ENCODE measurements at places on chromosomes 16 and 17. TPM values are rescaled to one million over a fixed set of nuclear protein-coding genes. Genes with fewer than 3 reads are reported as not detected.
A peak's percentile ranks its signal among the peaks of the same experiment; 100 is the strongest.

DNA sequence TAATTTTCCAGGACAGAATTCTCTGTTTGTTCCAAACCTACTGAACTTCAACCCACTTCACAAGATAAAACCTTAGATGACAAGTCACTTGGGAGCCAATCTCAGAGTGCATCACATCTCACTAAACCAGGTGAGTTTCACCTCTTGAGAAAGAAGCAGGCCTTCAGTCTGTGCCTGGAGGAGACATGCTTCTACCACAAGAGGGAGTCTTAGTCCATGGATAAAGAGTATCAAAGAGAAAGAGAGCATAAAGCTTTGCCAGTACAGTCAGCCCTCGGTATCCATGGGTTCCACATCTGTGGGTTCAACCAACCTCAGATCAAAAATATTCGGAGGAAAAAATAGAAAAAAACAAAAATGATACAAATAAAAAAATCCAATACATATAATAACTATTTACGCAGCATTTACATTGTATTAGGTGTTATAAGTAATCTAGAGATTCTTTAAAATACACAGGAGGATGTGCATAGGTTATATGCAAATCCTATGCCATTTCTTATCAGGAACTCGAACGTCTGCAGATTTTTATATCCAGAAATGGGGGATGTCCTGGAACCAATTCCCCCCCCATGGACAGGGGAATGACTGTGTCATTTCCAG, 37.7 kb downstream of the DUSP14 start:
- peak; percentile 37 for DNase-seq
- H3K4me3 ChIP-seq: no peak overlapping the region
- H3K27me3 ChIP-seq: no peaks in the 10 kb centered on the region
- no peak overlapping the region for H3K27ac ChIP-seq

DNA sequence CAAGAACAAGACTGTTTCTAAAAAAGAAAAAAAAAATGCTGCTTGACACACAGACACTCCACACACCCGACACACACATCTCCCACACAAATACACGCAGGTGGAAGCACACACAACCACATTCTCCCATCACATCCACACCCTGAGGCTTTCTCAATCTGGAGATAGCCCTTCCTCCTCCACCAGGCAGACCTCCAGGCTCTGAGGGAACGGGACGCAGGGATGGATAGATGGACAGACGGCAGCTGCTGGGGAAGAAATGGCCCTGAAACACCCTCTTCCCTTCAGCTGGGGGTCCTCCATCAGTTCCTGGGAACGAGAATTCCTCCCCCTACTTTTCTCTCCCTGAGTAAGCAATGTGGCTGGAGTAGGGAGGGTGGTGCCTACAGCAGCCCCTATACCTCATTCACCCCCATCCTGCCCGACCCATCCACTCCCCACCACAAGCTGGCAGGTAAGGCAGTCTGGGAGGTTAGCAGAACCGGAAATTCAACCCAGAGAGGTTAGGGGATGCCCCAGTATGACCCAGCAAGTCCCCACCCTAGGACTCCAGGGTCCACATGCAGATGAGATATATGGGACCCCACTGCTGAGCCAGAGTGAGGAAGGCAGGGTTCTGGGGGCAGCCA, 4.1 kb upstream of the LITAFD start:
- DNase-seq: no peak
- H3K27ac ChIP-seq: no peak overlapping the region
- H3K4me1 ChIP-seq: no peaks in the 10 kb centered on the region
- no peak overlapping the region for H3K4me3 ChIP-seq

Gene NLK
- 37.0 TPM for total RNA-seq

GRCh38 chr17:58470356-58470755, 17.9 kb downstream of the HSF5 start:
- no peak for DNase-seq
- no peak overlapping the region for H3K27ac ChIP-seq
- no peak overlapping the region for H3K4me3 ChIP-seq
- H3K27me3 ChIP-seq: no peaks in the 10 kb centered on the region

DNA sequence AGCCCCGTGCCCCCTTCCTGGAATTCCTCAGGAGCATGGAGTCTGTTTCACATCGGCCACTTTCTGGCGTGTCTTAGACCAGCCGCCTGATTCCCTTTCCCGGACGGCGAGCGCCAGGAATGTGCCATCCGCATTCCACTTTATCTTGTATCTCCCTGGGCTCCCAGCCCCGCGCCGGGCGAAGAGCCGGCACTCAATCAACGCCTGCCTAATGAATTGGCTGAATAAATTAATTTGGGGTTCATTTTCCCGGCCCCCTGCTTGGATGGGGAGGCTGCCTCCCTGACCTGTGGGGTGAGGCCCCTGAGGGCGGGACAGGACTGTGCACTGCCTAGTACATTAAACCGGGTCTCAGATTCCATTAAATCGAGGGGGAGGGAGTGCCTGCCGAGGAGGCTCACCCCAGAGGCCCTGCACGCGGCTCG, 282.3 kb upstream of the TNRC6C start:
- no peaks in the 10 kb centered on the region for H3K36me3 ChIP-seq
- H3K4me1 ChIP-seq: no peaks in the 10 kb centered on the region
- H3K27ac ChIP-seq: no peak overlapping the region
- no peaks in the 10 kb centered on the region for H3K27me3 ChIP-seq

Gene MAP1LC3B
- total RNA-seq: 41.9 TPM

DNA sequence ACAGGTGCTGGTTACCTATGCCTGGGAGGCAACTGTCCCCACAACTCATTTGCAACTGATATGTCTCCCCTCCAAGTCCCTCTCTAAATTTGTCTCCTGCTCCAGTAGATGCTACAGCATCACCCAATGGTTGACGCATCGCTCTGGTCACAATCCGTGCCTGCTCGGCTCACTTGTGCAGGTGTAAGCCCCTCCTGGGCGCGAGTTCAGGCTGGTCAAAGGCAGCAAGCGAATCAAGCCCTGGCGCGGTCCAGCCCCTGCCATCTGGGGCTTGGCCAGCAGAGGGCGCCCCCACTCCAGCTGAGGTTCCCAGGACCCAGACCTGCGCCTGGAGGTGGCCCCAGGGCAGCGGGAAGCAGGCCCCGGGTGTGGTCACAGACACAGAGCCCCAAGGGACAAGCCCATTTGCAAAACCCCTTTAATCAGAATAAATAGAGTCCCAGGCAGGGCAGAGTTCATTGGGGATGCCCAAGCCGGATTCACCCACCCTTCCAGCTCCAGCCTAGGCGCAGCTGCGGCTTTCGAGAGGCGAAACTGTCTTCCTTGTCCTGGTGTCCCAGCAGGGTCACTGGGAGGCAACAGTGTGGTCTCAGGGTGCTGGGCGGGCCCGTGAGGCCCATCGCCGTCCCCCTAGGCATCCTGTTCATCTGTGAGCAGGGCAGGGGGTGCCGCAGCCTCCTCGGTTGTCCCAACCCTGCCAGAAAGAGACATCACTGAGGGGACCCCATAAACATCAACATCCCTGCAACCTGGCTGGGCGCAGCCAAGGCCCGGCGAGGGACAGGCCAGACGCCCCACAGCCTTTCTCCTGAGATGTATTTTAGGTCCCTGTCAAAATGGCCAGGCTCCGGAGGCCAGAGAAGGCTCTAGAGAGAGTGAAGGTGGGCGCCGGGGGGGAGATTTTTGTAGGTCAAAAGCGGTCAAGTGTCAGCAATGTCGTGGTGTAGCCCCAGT, 15.8 kb downstream of the TMC6 start:
- H3K27me3 ChIP-seq: no peaks in the 10 kb centered on the region
- H3K27ac ChIP-seq: no peak overlapping the region
- peak; percentile 50 for DNase-seq
- peaks cover 24% of the 10 kb centered on the region for H3K4me1 ChIP-seq
- no peak overlapping the region for H3K4me3 ChIP-seq

- no peaks in the 10 kb centered on the region for H3K36me3 ChIP-seq
- no peak overlapping the region for H3K4me3 ChIP-seq
- no peak for DNase-seq
- no peak overlapping the region for H3K27ac ChIP-seq
- no peaks in the 10 kb centered on the region for H3K27me3 ChIP-seq
Measured at GRCh38 chr17:31834448-31834847, 24.6 kb downstream of the COPRS start.

Gene CALB2
- 2.4 TPM for total RNA-seq

DNA sequence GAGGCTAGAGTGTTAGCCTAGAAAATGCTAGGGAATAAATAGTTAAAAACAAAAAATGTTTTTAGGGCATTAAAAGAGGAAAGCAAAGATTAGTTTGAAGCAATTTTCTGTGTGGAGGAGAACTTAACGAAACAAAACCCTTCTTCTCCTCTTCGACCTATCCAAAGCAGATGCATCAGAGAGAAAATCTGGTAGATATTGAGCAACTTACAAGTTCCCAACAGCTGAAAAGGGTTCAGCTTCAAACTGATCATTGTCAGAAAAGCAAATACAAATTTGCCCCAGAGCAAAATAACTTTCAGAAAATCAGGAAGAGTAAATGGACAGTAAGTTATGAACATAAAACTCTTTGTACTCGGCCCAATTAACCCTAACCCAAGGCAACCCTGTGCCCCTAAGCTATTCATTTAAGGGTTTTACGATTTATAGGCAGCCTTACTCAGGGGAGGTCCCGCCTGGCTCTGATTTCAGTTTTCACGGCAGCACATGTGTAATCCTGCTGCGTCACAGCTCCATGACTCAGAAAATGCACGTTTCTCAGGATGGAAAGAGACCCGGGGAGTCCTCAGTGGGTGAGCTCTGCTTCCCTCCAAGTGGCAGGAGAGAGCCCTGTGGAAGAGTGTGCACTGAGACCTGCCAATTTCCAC, 405.7 kb upstream of the SALL1 start:
- no peak overlapping the region for H3K27ac ChIP-seq
- no peaks in the 10 kb centered on the region for H3K36me3 ChIP-seq
- H3K4me1 ChIP-seq: no peaks in the 10 kb centered on the region
- H3K27me3 ChIP-seq: no peaks in the 10 kb centered on the region

DNA sequence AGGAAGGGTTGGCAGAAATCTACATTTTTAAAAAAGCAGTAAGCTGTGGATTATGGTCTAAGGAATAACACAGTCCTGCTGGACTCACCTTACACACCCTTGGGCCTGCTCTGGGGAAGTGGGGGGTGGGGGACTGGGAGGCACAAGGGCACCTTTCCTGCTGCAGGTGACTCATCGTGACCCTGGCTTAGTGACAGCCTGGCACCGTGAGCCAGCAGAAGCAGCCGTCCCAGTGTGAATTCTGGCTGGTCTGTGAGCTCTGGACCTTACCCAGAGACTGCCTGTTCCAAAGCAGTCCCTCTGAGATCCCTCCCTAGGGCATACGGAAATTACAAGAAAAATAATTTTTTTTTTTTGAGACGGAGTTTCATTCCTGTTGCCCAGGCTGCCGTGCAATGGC, 4.2 kb upstream of the CRK start:
- H3K4me1 ChIP-seq: no peaks in the 10 kb centered on the region
- no peak overlapping the region for H3K4me3 ChIP-seq
- DNase-seq: peak; percentile 73
- H3K27me3 ChIP-seq: no peaks in the 10 kb centered on the region
- peak overlapping the region; percentile 20 for H3K27ac ChIP-seq
- peaks cover under 1% of the 10 kb centered on the region for H3K36me3 ChIP-seq

Gene CPHXL
- not detected for total RNA-seq

Gene KRT33A
- not detected for total RNA-seq

Gene FADS6
- total RNA-seq: not detected

DNA sequence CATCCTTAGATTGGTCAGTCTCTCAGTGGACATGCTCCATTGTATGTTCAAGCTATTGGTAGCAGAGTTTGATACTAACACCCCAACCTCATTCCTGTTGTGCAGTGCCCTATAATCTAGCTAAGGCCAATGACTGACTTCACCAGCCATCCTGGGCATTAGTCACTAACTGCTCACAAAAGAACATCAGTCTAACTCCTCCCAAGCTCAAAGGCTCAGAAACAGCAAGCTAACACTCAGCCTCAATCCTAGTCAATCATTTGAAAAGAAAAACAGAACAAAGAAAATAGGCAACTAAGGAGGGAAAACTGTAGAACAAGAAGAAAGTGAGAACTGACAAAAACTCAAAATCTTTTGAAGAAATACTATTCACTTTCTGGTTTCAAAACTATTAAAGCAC, 199.1 kb upstream of the C17orf78 start:
- no peaks in the 10 kb centered on the region for H3K36me3 ChIP-seq
- no peaks in the 10 kb centered on the region for H3K27me3 ChIP-seq
- H3K27ac ChIP-seq: peak overlapping the region; percentile 54

Gene CCL5
- total RNA-seq: 4.5 TPM

- H3K4me1 ChIP-seq: no peaks in the 10 kb centered on the region
- no peaks in the 10 kb centered on the region for H3K27me3 ChIP-seq
- DNase-seq: no peak
Measured at GRCh38 chr17:13592427-13592826, 9.3 kb downstream of the HS3ST3A1 start.

GRCh38 chr17:2195729-2196128, 107.9 kb downstream of the SMG6 start:
- H3K27ac ChIP-seq: no peak overlapping the region
- H3K4me3 ChIP-seq: no peak overlapping the region
- DNase-seq: no peak

- no peaks in the 10 kb centered on the region for H3K36me3 ChIP-seq
- no peaks in the 10 kb centered on the region for H3K27me3 ChIP-seq
- no peak overlapping the region for H3K4me3 ChIP-seq
- no peaks in the 10 kb centered on the region for H3K4me1 ChIP-seq
Measured at GRCh38 chr17:2222901-2223616, 80.5 kb downstream of the SMG6 start.

Gene EVI2A
- 4.9 TPM for total RNA-seq

GRCh38 chr16:50160495-50161164, 7.5 kb downstream of the TENT4B start:
- no peak overlapping the region for H3K4me3 ChIP-seq
- DNase-seq: no peak
- no peaks in the 10 kb centered on the region for H3K4me1 ChIP-seq
- H3K36me3 ChIP-seq: no peaks in the 10 kb centered on the region

GRCh38 chr17:58626905-58627304, 64.9 kb downstream of the TEX14 start:
- no peak overlapping the region for H3K27ac ChIP-seq
- no peaks in the 10 kb centered on the region for H3K27me3 ChIP-seq
- no peak for DNase-seq
- H3K36me3 ChIP-seq: no peaks in the 10 kb centered on the region
- H3K4me1 ChIP-seq: no peaks in the 10 kb centered on the region

Gene CBFA2T3
- 4.5 TPM for total RNA-seq
